Stimulated activated CD4-positive, alpha-beta T cell treated with anti-CD3 and anti-CD28 coated beads, TNF-alpha, amount 100 ng/mL, for 48 hours (primary cell): ENCODE measurements at places on chromosomes 6 and 20.

DNA sequence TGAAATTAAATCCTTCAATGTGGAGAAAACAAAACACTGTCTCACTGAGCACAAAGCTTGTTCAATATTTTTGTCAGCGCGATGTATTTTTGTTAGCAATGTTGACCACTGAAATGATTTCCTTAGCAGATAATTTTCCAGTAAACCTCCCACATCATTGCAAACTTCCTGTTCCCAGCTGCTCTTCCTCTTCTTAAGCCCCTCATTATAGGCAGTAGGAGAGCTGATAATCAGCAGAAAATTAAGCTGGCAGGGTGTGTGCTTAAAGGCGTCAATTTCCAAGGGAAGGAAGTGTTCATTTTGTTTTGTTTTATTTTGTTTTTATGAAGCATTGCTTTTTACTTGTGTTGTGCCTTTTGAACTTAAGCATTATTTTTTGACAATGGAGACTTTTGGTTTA is 29.1 kb upstream of the TMEM14A start:
- DNase-seq, result no peak

GRCh38 chr20:63345328-63346100 is 15.6 kb downstream of the CHRNA4 start:
- no peak for DNase-seq

DNA sequence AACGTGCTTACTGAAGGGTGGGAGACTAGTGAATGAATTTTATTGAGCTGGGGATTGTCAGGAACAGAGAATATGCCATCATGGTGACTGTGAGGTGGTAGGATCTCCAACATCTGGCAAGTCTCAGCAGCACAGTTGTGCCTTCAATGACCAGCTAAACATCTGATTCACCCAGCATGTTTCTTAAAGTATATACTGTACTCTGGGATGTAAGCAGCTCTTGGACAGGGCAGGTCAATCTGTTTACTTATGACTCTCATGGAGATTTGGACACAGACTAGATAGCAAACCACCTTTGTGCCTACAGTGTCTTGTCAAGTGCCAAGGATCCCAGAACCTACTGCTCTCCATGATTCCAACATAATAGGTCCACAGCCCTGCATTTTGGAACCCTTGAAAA is 801.0 kb upstream of the CITED2 start:
- DNase-seq, result no peak

- DNase-seq, result no peak
Observed at GRCh38 chr6:43082806-43083655, 6.9 kb downstream of the PTK7 start.

DNA sequence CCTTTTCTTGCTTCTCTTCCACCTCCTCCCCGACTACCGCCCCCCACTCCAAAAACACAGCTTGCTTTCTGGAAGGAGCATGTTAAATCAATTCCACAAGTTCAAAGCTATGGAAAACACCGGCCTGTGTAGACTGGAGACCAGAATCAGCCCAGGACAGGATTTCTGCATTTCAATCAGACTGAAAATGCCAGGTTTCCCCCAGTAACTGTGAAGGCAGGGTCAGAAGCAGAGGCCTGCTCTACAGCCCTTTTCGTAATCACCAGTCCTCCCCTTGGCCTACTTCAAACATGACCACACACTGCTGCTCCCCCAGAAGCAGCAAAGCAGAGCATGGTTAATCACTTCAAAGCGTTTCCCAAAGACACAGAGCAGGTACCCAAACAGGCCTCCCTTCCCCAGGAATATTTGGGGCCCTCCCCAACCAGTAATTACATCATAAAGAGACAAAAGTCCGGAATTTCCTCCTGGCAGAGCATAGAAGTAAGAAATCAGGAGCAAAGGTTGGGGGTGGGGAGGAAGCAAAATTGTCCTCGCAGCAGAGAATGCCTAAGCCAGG is 38.4 kb downstream of the ZMYND8 start:
- DNase-seq, result no peak

GRCh38 chr6:1227600-1227934 is 84.3 kb upstream of the FOXQ1 start:
- no peak for DNase-seq
